Stimulated activated CD4-positive, alpha-beta T cell treated with anti-CD3 and anti-CD28 coated beads, Interleukin-2, amount 100 ng/mL, for 24 hours (primary cell): ENCODE measurements at places on chromosomes 3 and 15.

GRCh38 chr15:28289694-28290463, 32.1 kb downstream of the HERC2 start:
- DNase-seq, result no peak

GRCh38 chr15:36810656-36811449, 231.4 kb downstream of the CDIN1 start:
- DNase-seq, result no peak

DNA sequence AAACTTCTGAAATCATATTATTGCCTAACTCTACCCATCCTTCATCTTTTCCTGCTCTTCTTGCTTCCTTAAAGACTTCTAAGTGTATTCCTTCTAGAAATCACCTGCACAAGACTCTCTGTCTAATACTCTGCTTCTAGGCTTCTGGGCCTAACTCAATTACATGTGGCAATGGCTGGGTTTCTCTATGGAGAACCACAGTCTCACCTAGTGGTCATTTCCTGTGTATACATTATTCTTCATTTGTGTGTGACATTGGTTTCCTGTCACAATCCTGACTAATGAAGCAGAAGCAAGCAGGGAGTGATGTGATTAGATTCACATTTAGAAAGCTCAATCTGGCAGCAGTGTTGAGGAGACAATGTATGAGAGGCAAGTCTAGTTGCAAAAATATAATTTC, 16.9 kb upstream of the CLDN1 start:
- no peak for DNase-seq

DNA sequence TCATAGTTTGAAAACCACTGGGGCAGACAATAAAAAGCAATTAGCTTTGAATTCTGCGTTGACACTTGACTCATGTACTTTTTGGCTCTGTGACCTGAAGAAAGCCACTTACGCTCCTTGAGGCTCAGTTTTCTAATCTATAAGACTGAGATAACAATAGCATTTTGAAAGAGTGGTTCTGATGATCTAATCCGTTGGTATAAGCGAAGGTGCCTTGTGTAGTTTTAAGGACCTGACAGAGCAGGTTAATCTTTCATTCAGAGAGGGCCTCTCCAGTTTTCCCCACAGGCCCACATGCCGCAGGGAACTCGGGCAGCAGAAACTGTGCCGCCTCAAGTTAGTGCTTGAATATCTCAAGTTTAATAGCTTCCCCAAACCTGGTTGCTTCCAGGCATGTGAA, 306.0 kb upstream of the GBE1 start:
- no peak for DNase-seq

DNA sequence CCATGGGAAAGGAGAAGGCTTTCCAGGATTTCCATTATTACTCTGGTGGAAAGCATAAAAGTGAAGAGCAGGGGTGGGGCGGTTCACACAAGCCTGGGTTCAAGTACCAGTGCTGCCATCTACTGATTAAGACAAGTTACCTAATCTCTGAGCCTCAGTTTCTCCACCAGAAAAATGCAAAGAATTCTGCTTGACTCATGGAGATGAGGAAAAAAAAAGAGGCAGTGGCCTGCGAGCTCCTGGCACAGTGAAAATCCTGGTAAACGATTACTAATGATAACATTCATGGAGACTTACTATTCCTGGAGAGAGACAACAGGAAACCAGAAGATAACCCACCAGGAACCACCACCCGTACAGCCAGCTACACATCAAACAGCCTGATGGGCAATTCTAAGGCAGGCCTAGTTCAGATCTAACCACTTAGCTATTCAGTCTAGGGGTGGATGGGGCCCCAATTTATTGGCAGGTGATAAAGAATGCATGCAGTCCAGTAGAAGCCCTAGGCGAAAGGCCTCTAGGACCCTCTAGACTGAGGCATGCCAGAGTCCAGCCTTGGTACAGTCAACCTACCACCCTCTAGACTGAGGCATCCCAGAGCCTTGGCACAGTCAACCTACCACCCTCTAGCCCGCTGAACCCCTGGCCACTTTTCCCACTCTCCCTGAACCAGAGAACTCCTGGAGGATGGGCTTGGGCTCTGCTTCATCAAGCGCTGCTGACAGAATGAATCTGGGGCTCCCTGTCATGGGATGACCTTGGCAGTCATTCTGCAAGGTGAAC, 2.5 kb downstream of the AMOTL2 start:
- no peak for DNase-seq

- no peak for DNase-seq
Observed at GRCh38 chr3:10286596-10287295, 6.0 kb downstream of the GHRL start.

- DNase-seq, result no peak
Observed at GRCh38 chr15:98568382-98569017, 79.8 kb upstream of the IGF1R start.

GRCh38 chr15:56040081-56041035, 46.9 kb upstream of the NEDD4 start:
- DNase-seq, result peak; percentile 20

GRCh38 chr15:80558631-80559319, 136.3 kb upstream of the ABHD17C start:
- no peak for DNase-seq

DNA sequence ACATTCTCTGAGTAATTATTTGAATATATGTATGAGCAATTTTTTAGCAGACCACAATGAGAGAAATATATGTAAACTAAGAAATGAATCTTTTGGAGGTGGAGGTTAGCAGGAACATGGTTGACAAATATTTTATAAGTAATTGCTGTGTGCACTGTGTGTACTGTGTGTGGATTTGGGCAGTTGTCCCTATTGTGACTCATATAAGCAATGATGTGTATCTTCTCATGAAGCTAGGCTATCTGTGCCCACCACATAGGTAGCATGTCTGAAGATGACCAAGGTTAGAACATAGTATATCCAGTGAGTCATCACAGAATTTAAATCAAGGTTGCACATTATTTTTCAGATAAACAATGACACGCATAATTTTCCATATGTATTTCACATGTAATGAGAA, 713.9 kb upstream of the GBE1 start:
- DNase-seq, result no peak

DNA sequence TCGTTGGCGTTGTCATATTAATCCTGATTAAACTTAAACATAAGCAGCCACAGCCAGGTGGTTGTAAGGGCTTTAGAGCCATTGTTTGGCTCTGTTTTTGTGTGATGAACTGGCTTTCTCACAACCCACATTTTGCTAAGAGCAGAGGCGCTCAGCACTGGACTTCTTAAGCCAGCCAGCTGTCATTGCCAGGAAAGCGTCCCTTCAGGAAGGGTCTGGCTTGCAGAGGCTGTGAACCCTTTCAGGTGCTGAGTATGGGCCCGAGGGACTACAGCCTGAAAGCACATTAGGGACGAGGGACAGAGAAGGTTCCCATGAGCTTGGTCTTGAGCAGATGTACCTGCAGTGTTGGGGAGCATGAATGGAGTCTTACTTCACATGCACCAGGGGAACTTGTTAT, 112.3 kb downstream of the CHCHD6 start:
- no peak for DNase-seq

DNA sequence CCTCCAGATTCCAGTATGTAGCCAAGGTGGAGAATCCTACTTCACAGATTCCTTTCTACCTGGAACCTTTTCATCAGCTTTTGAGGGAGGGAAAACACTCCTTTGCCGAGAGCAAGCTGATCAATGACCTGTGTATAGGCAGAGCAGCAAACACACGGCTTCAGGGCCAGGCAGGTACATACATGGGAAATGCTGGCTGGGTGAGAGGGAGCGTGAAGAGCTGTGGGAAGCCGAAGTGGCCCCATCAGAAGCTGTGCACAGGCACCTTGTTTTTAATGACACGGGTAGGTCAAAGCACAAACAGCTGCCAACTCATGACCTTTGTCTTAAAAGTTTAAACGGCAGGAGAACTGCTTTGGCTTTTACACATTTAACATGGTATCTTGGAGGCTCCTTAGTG, 25.3 kb downstream of the STARD5 start:
- DNase-seq, result no peak

- DNase-seq, result no peak
Observed at GRCh38 chr3:130093741-130094391, 12.2 kb downstream of the ALG1L2 start.

DNA sequence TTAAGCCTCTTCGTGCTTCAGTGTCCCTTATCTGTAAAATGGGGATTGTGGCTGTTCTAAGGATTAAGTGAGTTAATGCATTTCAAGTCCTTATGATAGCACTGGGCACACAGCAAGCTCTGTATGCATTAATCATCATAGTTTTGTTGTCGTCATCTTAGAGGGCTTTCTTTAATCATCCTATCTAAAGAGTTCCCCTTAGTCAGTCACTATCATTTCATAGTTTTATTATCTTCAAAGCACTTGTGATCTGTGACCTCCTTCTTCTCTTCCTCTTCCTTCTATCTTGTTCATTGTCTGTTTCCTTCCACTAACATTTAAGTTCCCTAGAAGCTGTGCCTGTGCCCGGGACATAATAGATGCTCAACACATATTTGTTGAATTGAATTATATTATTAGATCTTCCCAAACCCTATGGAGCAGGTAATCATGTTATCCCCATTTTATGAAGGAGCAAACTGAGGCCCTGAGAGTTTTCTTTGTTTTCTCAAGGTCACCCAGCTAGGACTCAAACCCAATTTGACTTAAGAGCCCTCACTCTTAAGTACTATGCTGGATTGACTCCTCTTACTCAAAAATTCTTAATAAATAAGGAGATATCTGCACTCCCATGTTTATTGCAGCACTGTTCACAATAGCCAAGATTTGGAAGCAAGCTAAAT, 24.1 kb downstream of the DUOX2 start:
- no peak for DNase-seq

DNA sequence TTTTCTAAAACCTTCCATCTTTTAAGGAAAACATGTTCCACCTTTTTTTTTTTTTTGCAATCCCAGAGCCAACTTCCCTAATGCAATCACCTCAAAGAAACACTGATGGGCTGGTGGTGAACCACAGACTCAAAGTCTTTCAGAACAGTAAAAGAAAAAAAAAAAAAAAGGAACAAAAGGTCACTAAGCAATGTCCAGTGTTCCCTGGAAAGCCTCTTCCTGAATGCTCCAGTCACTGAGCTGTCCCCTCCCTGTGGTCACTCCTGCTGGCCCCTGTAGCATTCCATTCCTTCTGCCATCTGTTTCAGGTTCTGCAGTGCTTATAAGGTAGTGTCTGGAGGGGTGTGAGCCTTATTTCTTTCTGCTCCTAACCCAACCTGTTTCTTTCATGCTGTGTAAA, 53.3 kb downstream of the AAGAB start:
- DNase-seq, result no peak

DNA sequence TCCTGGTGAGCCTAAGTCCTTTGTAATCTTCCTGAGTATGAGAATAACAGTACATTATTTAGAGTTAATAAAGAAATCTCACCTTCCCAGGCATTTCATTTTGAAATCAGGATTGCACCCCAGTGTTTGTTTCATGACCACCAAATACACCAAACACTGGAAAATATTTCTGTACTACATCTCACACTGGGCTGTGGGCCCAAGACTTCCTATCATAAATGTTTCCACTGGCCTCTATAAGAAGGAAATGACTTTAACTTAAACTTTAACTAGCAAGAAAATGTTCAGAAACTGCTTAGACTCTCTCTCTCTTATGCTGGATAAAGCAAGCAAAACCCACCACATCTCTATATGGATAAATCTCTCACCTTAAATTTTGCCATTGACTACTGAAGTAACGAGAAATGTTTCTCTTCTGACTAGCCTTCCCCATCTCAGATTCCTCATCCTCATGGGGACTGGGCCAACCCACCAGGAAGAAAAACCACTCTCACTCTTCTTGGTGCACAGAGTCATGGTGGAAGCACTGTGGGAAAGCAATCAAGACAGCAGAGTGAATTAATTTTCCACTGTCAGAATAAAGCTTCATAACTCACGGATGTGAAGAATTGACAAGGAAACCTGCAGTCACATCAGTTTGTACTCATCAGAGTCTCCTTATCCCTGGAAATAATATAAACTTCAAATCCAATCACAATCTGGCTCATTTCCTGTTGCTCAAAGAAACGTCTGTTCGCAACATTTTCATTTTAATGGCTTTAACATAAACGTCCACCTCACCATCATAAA, 859.6 kb downstream of the EPHA3 start:
- no peak for DNase-seq

DNA sequence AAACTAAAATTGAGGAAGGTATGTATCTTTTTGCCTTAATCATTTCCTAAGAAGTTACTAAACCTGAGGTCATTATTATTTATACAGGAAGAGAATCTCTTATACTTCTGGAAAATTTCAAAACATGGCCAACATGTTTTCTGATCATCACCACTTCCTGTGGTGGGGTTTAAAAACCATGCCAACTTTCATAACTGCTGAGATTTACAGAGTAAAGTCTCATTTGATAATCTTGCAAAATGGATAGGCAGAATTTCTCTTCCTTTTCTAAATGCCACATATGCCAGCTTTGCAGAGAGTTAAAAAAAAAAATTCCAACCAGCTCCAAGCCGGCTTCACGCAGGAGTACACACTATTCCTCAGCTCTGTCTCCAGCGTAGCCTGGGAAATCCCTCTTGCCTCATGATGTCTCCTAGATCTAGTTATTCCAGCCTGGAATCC, 124.3 kb upstream of the SPRED1 start:
- DNase-seq, result no peak

- DNase-seq, result no peak
Observed at GRCh38 chr3:60528651-60529050, 722.6 kb downstream of the FHIT start.

- no peak for DNase-seq
Observed at GRCh38 chr3:129045675-129046036, 14.9 kb upstream of the GP9 start.

DNA sequence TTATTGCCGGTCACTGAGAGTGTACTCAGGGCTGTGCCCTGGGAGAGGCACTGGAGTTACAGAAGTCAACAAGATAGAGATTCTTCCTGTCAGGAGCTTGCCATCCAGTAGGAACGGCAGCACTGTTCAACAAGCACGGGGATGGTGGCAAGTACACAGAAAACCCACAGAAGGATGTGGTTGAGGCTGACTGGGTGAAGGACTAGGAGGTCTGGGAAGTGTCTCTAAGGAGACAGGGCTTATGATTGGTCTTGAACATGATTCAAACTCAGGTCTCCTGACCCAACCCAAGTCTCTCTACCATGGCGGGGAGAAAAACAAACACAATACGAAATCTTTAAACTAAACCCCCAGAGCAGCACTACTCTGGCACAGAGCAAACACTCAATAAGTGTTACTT, 37.6 kb downstream of the ERICH6 start:
- no peak for DNase-seq

- no peak for DNase-seq
Observed at GRCh38 chr3:139893963-139894642, 40.9 kb upstream of the CLSTN2 start.

- no peak for DNase-seq
Observed at GRCh38 chr3:134641671-134642300, 9.0 kb downstream of the KY start.

GRCh38 chr15:74906067-74906449, 593 bp downstream of the FAM219B start:
- DNase-seq, result no peak

GRCh38 chr15:78536134-78536533, 4.1 kb upstream of the PSMA4 start:
- no peak for DNase-seq
